ENCODE measurements at places on chromosomes 3 and 15. TPM values are rescaled to one million over a fixed set of nuclear protein-coding genes. Genes with fewer than 3 reads are reported as not detected.

The FES gene
- total RNA-seq = 31.7 TPM

The HYKK gene
- total RNA-seq = 4.3 TPM

The SLC15A2 gene
- 2.0 TPM for total RNA-seq

The TBL1XR1 gene
- 146 TPM for total RNA-seq

The LRTM1 gene
- total RNA-seq = not detected

The SEMA3G gene
- 12.4 TPM for total RNA-seq

The SLC27A2 gene
- 0.33 TPM for total RNA-seq

All from posterior vena cava (tissue), 2 donors.